Type B pancreatic cell (in vitro differentiated cells): ENCODE measurements at places on chromosomes 1 and 21. TPM values are rescaled to one million over a fixed set of nuclear protein-coding genes. Genes with fewer than 3 reads are reported as not detected.

TMEM79 gene
- 18.1 and 43.8 TPM in 2 replicates for total RNA-seq

- DNase-seq: no peak
These were observed 227.1 kb downstream of the DISC1 start for GRCh38 chr1:231853588-231854207.

- DNase-seq: no peak
These were observed 4.7 kb downstream of the IGSF8 start for GRCh38 chr1:160093624-160094290.

- DNase-seq: no peak
These were observed 19.7 kb upstream of the ID3 start for GRCh38 chr1:23578997-23579363.

DNA sequence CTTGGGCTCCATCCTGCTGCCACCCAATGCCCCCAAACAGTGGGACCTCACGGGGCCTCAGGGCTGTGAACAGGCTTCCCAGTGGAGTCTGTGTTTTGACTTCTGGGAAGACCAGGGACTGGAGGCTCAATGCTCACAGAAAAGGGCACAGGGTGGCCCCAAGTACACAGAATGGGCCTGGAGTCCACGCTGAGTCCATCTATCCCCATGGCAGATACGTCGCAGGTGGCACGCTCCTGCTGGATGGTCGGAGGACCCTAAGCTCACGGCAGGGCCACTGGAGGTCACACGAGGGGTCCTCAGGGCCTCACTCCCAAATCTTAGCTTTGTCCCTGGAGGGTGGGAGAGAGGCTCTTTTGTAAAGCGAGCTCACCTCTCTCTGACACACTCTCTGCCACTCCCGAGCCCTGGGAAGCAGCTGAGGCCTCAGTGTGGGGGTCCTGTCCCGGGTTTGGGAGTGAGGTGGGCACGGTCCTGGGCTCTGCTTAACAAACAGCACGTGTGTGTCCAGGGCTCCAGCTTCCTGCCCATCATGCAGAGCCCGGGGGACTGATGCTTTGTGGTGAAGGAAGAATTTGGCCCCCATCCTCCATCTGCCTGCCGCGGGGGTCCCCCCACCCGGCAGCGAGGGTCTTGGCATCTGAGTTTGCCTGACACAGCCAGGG lies 27.2 kb upstream of the TTC34 start:
- no peak for DNase-seq

- no peak for DNase-seq
These were observed 973 bp downstream of the KRTAP10-11 start for GRCh38 chr21:44647222-44647552.

CENPS gene
- total RNA-seq: 17.8 and 24.7 TPM in 2 replicates
